M059J (cell line): ENCODE measurements at places on chromosomes 3 and 15.

DNA sequence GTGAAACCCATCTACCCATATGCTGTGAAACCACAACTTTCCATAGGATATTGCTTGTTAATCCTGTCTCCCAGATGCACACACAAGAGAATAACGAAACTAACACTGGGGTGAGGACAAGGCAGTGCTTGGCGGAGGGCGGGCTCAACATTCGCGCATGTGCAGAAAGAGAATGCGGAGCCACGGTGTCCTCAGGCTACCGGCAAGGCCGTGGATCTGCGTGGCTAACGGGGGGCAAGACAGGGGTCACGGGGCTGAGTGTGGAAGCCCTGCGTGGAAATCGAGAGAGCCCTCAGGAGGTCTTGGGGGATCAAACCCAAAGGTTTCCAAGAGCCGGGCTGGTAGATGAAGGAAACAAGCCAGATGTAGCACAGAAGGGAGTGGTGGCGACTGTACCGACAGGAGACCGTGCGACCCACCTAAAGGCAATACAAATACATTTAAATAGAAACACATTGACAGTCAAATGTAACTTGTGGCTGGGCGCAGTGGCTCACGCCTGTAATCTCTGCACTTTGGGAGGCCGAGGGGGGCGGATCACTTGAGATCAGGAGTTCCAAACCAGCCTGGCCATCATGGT lies 48.5 kb upstream of the TRA2B start:
- no peak for DNase-seq

DNA sequence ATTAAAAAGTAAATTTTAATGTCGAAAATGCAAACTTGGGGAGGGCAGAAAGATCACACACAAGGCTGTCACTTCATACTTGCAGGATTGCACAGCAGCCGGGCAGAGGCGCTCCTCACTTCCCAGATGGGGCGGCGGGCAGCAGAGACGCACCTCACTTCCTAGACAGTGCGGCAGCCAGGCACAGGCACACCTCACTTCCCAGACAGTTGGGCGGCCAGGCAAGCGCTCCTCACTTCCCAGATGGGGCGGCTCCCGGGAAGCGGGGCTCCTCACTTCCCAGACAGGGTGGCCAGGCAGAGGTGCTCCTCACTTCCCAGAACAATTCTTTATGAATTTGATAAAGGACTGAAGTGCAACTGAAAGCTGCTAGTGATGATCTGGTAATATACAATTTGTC lies 21.2 kb downstream of the RLBP1 start:
- DNase-seq, result no peak

GRCh38 chr3:189288348-189289235 lies 116.8 kb downstream of the TPRG1 start:
- DNase-seq, result no peak

GRCh38 chr15:68205558-68205944 lies 419 bp upstream of the CALML4 start:
- DNase-seq, result no peak

- DNase-seq, result no peak
Observed at GRCh38 chr15:51075364-51075763, 19.3 kb downstream of the TNFAIP8L3 start.

- DNase-seq, result no peak
Observed at GRCh38 chr3:81908561-81908960, 147.1 kb upstream of the GBE1 start.

DNA sequence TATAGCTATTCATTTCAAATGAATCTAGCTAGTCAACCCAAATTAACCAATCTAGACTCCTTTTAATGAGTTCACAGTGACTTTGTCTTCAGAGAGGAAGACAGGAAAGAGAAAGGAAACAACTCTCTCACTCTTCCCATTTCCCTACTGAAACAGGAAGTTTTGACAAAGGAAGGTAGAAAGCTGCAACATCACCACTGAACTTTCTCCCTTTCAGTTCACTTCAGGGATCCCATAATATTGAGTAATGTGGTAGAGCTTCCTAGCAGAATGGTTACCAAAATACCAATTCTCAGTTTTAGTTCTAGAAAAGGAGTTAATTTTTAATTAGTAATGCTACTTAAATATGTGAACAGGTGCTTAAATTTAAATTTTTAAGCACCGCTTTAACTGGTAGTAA lies 7.5 kb downstream of the VPS13C start:
- no peak for DNase-seq

DNA sequence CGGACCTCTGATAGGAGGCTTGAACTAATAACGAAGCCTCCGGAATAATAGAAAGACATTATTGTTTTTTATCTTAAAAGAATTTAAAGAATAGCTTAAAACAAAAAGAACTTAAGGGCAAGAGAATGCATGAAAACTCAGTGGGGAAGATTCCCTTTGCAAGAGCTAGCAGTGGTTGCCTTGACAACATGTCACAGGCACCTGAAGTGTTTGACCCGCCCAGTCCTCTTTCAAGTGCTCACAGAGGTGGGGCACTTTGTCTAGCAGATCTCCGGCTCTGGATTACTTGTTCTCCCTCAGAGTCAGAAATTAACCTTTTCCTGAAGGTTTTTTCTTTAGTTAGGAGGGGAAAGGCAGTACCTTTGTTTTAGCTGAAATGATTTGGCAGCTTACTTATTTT lies 37.8 kb downstream of the LARS2 start:
- DNase-seq, result no peak

- no peak for DNase-seq
Observed at GRCh38 chr3:85939074-85939482, 980.3 kb downstream of the CADM2 start.

DNA sequence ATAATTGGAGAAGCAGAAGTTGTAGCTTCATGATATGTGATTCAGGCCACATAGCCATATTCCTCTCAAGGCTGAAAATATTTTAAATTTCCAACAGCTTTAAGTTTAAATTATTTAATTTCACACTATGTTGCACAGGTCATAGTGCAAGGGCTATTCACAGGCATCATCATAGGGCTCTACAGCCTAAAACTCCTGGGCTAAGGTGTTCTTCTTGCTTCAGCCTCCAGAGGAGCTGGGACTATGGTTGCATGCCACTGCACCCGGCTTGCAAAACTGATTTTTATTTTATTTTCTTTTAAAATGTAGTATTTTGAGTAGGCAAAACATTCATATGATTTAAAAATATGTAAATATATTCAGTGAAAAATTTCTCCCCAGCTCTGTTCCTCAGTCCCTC lies 6.0 kb upstream of the CEP97 start:
- no peak for DNase-seq

GRCh38 chr3:65702202-65702601 lies 336.5 kb downstream of the MAGI1 start:
- DNase-seq, result no peak

DNA sequence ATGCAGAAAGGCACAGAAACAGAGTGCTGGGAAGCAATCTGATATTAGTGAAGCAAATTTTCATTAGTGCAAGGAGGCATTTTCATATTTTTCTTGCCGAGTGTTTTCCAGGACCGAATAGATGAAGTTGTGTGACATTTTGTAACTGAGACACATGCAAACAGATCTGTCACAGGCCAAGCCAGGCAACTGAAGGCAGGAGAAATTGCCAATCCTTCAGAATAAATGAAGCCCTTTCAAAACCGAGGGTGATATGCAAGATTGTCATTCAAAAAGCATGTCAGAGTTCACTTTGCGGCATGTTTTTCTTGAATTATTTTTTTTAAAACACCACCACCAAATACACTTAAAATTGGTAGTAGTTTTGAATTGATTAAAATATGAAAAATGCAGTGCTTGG lies 6.2 kb downstream of the LMOD3 start:
- no peak for DNase-seq

DNA sequence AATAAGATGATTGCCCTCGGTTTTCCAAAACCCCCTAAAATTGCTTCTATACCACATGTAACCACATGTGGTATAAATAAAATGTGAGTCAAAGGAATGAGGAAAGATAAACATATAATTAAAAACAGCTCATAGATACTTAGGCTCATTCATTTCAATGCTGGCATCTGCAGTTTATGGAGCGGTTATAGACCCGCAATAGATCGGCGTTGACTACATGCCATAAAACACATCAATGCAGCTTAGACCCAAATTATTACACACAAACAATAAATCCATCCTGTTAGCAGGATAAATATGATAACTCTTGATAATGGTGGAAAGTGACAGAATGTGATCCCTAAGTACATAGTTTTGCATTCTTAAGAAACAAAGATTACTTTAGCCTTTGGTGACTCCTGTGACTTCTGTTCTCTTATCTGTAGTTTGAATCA lies 143.7 kb downstream of the NR2F2 start:
- peak; percentile 7 for DNase-seq

DNA sequence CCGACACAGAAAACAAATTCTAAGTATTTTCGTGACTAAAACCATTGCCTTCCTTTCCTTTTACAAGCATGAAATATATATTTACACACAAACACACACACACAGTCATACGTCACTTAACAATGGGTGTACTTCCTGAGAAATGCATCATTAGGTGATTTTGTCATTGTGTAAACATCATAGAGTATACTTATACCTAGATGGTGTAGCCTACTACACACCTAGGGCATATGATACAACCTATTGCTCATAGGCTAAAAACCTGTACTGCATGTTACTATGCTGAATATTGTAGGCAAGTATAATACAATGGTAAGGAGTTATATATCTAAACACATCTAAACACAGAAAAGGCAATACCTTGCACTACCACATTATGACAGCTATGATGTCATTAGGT lies 28.6 kb downstream of the COL6A5 start:
- no peak for DNase-seq

DNA sequence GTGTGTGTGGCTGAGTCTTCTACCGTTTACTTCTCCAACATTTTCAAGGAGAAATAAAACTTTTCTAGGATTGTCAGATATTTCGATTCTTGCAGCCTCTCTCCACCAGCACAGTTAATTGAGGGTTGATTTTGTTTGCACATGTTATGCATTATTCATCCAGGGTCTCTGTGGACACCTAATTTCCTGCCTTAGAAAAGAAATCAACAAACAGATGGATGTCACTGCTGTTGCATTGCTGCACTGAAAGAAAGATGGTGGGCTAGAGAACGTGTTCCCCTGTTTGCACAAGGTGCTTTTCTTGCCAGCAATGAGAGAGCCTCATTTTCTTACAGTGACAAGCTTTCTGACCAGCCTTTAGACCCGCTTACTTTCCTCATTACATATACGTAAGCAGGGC lies 150.0 kb downstream of the CLSTN2 start:
- no peak for DNase-seq

- peak; percentile 22 for DNase-seq
Observed at GRCh38 chr3:58222161-58222724, 11.5 kb upstream of the DNASE1L3 start.

GRCh38 chr3:4894891-4895530 lies 84.2 kb upstream of the BHLHE40 start:
- DNase-seq, result no peak

DNA sequence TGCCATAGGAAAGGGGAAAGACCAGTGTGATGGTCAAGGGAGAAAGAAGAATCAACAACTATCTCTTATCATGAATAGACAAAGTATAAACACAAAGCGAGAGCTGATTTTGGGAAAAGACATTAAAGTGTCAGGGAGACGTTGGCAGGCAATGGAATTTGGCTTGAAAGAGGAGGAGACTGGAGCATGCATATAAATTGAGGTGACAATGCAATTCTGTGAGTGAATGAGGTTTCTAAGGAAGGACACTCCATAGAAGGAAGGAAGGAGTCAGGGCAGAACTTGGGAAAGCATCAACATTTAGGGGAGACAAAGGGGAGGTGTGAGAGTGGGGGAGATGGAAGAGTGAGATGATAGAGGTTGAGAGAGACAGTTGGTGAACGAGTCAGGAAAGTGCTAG lies 543.0 kb upstream of the TBL1XR1 start:
- no peak for DNase-seq

- DNase-seq, result peak; percentile 93
Observed at GRCh38 chr15:33104212-33104611, 90.3 kb downstream of the FMN1 start.

GRCh38 chr15:70114221-70114620 lies 16.5 kb upstream of the TLE3 start:
- DNase-seq, result no peak

DNA sequence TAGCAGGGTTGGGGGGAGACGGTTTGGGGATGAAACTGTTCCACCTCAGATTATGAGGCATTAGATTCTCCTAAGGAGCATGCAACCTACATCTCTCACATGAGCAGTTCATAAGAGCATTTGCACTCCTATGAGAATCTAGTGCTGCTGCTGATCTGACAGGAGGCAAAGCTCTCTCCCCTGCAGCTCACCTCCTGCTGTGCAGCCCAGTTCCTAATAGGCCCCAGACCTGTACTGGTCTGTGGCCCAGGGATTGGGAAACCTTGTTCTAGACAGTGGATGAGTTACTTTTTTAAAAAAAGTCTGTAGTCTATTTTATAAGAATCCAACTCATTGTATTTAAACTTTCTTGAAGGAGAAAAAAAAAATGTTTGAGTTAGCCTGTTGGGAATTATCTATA lies 100.0 kb downstream of the HHLA2 start:
- no peak for DNase-seq

DNA sequence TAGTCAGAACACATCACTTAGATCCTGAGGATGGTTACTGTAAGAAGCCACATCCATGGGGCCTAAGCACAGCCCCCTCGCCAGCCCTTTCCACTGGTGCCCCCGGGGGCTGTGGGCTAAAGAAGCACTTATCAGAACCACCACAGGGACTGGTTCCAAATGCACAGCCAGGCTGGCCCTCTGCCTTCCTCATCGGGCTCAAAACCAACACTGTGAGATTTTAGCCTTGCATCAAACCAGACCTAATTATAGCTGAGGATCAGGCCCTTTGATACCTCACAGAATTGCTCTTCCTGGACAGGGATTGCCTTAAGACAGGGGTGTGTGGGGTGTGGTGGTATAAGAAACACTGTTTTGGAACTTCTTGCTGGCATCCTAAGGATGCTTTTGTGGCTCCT lies 23.7 kb downstream of the SRPRB start:
- no peak for DNase-seq

- DNase-seq, result peak; percentile 25
Observed at GRCh38 chr3:4584456-4585249, 91.5 kb downstream of the ITPR1 start.

GRCh38 chr3:167657684-167658225 lies 4.0 kb upstream of the WDR49 start:
- DNase-seq, result no peak

DNA sequence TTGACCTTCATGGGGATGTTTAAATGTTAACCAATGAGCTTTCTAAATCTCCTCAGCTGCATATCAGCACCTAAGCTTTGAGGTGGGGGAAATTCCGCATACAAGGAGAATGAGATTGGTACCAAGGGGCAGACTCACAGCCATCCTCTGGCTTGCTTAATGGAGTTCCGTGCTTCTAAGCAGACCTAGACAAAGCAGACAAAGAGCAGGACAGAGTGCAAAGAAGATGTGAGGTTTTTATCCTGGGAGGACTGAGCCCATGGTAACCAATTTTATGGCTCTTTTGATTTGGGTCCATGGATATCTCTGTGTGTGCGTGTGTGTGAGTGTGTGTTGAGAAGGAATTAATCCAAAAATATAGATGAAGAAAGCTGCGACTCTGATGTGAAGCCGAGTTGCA lies 7.5 kb downstream of the TAFA4 start:
- no peak for DNase-seq

GRCh38 chr3:178097576-178097975 lies 438.7 kb upstream of the KCNMB2 start:
- no peak for DNase-seq
